ENCODE measurements at places on chromosomes 13 and 19.

- no peak for DNase-seq
These were observed 70.0 kb downstream of the SPATA13 start for GRCh38 chr13:24230428-24231072.

DNA sequence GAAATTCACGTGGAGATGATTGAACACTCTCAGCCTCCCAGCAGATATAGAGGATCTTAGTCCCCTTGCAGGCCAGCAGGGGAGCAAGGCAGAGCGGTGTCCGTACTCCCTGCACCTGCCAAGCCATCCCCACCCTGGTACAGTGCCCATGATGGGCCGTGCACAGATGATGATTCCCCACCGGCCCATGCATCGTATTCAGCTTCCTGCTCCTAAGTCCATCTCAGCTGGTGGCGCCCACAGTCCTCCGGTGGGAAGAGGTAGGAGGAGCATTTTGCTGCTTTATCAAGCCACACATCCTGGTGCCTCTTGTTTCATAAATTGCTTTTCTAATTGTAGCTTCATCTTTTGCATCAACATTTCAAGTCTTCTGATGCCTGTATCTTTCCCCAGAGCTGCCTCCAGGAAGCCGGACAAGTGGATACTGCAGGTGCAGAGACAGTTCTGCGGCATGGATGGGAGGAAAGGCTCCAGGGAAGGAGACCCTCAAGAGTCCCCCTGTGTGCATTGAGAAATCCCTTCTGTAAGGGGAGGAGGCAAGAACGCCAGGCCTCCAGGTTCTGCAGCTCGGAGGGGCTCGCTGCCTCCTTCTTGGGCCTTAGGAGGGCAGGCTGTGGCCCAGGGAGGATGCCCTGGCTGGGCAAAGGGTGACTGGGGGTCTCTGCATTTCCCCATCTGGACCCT, 55.3 kb downstream of the F2RL3 start:
- DNase-seq: no peak

GRCh38 chr19:8336072-8336569, 6.9 kb downstream of the KANK3 start:
- DNase-seq: no peak

- DNase-seq: no peak
These were observed 673 bp downstream of the SPATA13 start for GRCh38 chr13:24161010-24161775.

- peak; percentile 45 for DNase-seq
These were observed 347.4 kb downstream of the LIG4 start for GRCh38 chr13:107867701-107868661.

GRCh38 chr13:106246666-106247188, 288.7 kb downstream of the EFNB2 start:
- DNase-seq: no peak

GRCh38 chr13:98813993-98814392, 61.5 kb upstream of the SLC15A1 start:
- no peak for DNase-seq

DNA sequence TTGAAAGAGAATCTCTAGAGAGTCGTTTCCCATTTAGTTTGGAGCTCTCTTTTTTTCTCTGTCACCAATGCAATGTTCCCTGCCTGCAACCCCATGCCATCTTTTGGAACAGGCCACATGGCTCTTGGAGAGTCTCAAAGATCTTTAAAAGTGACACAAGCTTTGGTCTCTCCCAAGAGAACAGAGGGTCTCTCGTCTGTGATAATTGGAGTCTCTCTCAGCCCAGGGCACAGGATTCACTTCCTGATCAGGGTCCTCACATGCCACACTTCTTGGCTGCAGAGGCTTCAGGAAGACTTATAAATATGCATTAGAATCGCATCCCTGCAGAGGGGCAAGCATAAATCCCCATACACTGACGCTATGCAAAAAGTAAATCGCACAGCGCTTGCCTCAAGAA, 240.5 kb downstream of the IRS2 start:
- DNase-seq: no peak

GRCh38 chr19:55492362-55492944, 4.2 kb downstream of the SSC5D start:
- no peak for DNase-seq

GRCh38 chr13:81597101-81597500, 1256.2 kb upstream of the SPRY2 start:
- no peak for DNase-seq

DNA sequence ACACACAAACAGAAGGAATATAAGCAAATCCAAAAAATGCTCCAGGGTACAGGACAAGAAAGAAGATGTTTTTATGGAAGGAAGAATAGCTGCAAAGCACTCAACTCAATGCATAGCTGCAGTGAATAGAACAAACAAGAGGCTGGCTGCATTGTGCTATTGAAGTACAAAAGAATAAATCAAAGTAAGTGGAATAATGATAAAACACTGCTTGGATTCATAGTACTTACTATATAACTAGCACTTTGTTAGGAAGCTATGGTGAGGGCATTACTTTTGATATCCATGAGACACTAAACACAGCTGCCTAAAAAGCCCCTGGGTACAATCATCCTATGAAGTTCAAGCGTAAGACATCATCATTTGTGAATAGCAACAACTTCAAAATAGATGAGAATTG, 350.1 kb downstream of the PCDH9 start:
- DNase-seq: no peak

- DNase-seq: no peak
These were observed 9.8 kb downstream of the DDX39A start for GRCh38 chr19:14409146-14410023.

GRCh38 chr19:11887611-11888531, at the start of gene ZNF69:
TSS of gene ZNF69 (plus strand) at chr19:11887782. CDS start at chr19:11887924, 142 bp downstream.
- DNase-seq: peak; percentile 64

DNA sequence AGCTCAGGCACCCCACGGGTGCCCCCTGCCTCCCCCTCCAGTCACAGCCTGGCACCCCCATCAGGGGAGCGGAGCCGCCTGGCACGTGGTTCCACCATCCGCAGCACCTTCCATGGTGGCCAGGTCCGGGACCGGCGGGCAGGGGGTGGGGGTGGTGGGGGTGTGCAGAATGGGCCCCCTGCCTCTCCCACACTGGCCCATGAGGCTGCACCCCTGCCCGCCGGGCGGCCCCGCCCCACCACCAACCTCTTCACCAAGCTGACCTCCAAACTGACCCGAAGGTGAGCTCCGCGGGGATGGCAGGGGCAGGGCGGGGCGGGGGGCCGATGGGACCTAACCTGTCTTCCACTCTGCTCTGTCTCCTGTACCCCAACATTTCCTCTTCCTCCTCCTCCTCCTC, 25.0 kb downstream of the CKM start:
- no peak for DNase-seq
